ENCODE measurements at places on chromosomes 5 and 9.

DNA sequence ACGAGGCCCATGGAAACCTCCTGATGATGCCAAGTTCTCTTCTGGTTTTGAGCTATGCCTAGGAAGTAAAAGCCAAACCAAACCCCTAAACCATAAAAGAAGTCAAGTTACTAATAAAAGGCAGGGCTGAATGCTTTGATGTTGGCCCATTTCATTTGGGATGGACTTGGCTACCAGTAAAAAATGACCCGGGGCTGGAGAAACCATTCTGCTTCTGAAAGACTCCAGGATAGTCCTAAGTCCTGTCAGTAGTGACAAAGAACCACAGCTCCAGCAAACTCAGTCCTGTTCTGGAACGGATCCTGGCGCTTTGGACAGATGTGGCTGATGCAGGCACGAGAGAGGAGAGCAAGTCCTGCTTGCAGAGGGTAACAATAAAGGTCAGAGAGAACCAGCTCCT is 68.6 kb downstream of the SH3PXD2B start:
- no peak for DNase-seq

DNA sequence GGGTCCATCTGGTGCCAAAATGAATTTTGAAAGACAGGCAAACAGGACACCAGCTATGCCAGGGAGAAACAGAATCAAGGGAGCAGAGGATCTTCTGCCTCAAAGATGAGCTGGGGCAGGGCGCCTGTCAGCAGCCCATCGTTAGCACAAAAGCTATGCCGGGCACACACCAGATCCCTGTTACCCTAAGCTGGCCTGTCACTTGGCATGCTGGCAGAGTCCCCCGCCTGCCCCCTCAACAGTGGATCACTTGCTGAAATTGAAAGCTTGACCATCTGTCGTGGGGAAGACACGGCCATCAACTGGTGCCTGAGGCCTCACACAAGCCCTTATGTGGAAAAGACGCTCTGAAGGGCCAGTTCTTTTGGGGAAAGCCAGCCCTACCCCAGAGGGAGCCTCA is 256.4 kb downstream of the EBF1 start:
- DNase-seq, result no peak

DNA sequence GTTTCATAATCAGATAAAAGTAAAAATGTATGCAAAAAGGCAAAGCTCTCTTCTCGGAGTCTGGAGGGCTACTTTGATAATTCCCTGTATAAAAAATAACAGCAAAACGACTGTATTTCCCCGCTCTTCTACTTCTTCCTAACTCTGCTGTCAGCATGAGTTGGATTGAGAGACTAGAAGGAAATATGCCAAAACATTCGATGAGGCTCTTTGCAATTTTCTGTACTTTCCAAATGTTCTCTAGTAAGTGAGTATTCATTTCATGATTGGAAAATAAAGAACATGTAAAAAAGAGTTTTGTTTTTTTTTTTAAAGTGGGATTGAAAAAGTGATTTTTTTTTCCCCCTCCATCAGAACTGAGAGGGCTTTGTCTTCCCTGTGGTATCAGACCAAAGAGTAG is 677.5 kb downstream of the ACTL7B start:
- no peak for DNase-seq

DNA sequence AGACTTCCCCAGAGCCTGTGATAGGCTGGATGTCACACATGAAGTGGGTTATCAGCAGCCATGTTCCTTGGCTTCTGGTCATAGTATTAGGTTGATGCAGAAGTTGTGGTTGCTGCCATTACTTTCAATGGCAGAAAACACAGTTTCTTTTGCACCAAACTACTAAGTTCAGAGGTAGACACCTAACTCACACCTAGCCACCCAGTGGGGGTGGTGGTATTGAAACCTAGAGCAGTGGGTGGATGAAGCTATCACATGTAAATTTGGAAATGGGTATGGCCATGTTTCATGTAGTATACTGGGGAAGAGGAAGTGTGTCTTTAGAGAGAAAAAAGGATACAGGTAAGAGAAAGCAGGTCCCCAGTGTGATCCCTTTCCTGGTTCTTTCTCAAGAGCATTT is 347.9 kb upstream of the SEMA6A start:
- DNase-seq, result no peak

- DNase-seq, result no peak
These were observed 2064.4 kb upstream of the C9orf72 start for GRCh38 chr9:29637471-29638237.

- no peak for DNase-seq
These were observed 16.9 kb downstream of the TLE4 start for GRCh38 chr9:79588488-79589223.

GRCh38 chr5:542319-543311 is 18.4 kb upstream of the SLC9A3 start:
- DNase-seq, result no peak

DNA sequence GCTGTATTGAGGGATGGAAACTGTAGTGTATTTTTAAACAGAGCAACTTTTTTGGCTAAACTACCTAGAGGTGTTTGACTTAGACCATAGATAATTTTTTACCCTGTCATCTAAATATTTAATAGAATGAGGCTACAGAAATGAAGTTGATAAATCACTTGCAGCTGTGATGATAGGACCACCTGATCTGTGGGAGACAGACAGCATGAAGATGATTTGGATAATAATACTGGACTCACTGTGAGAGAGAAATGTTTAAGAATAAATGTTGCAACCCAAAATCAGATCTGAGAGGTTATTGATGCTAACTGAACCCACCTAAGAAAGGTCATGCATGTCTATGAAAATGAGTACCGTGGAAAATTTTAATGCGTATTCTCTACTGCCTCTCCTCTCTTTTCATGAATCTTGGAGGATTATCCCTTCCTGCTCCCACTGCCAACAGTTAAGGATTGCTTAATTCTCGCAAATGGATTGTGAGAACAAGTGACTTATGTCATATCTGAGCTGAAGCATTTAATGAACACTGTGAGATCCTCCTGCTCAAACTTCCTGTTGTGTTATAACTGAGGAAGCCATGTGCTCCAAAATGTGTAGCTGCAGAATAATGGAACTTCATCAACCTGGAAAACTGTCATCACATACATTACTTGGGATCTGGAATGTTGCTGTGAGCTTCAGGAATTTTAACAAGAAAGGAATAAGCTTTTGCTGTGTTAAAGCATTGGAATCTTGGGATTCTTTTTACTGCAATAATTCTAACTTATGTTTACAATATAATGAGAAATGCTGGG is 617.9 kb upstream of the CDH18 start:
- DNase-seq, result no peak

DNA sequence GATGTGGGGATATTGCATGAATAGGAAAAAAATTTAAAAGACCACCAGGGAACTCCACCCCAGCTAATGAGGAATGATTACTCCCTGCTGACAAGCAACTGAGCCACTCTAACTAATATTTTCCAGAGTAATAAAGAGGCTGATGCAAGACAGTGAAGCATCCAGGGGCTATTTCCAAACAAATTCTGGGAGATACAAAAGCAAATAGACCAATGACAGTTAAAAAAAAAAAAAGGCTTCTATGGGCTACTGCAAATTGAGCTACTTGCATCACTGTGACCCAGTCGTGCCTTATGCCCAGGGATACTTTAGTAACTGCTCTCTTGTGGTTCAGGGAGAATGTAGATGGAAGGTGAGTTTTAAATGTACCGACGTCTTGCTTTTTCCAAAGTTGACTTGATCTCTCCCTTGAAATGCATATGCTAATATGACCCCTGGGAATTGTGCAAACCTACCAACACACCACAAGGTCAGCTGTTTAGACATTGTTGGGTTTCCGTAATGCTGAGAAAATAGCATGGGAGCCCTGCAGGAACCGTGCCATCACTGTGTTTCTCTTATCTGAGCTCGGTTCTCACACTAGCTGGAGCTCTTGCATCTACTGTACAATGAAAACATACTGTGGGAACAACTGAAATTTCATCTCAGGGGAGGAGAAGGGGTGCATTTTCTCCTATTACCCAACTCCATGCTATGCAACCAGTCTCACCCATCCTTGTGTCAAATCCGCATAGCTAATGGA is 250.6 kb upstream of the MAP3K1 start:
- DNase-seq, result no peak

DNA sequence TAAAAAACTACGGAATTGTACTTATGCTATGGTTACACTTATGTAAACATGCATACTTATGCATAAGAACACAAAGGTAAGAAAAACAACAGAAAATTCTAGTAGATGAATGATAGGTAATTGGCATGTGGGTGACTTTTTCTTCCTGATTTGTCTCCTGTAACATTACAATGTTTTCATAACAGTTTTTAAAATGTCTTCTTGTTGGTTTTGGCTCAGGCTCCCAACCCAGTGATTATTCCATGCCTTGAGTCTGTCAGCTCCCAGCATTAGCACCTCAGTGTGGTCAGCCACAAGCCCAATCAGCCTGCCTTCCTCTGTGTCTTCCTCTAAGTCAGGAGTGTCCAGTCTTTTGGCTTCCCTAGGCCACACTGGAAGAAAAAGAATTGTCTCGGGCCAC is 7.9 kb upstream of the FOXE1 start:
- no peak for DNase-seq

- no peak for DNase-seq
These were observed 20.4 kb upstream of the CEP72 start for GRCh38 chr5:591746-592145.

- no peak for DNase-seq
These were observed 17.6 kb downstream of the DMRT3 start for GRCh38 chr9:994005-994404.

DNA sequence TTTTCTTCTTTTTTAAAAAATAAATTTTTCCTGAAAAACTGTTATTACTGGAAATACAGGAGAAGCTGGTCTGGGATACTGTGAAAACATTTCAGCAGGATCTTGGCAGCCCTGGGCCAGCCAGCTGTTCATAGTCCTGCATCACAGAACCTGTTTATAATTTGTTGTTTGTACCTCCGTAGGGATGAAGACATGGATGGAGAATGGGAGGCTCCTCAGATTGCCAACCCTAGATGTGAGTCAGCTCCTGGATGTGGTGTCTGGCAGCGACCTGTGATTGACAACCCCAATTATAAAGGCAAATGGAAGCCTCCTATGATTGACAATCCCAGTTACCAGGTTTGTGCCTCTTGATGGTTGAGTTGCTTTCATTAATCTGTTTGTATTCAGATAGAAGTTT is 12.4 kb upstream of the MAML1 start:
- DNase-seq, result no peak

DNA sequence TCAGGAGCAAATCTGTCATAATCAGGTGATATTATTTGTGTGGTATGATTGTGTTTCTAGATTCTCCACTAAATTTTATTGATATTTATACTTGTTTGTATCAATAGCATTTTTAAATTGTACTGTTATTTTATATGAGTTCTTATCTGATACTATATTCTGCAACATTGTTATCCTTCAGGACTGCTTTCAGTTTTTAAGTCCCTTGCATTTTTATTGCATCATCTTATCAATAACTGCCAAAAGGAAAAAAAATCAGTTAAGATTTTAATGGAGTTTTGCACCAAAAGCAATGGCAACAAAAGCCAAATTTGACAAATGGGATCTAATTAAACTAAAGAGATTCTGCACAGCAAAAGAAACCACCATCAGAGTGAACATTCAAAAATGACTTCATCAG is 741.3 kb upstream of the CTNND2 start:
- DNase-seq, result no peak

DNA sequence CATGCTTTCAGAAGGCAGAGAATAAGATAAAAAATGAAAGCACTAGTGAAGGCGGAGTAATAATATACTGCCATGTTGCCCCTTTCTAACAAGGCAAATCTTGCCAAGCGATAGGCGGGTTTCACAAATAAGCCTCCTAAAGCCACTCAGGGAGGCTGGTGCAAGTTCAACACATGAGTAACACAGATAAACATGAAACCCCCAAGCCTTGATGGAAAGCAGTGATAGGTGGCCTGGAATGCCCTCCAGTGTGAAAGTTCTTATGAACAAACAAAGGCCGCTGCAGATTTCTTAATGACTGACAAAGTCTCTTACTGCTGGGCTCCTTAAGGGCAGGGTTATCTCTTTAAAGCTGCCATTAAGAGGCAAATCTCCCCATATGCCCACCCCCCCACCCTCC is 154.7 kb downstream of the ZDHHC21 start:
- DNase-seq, result no peak

DNA sequence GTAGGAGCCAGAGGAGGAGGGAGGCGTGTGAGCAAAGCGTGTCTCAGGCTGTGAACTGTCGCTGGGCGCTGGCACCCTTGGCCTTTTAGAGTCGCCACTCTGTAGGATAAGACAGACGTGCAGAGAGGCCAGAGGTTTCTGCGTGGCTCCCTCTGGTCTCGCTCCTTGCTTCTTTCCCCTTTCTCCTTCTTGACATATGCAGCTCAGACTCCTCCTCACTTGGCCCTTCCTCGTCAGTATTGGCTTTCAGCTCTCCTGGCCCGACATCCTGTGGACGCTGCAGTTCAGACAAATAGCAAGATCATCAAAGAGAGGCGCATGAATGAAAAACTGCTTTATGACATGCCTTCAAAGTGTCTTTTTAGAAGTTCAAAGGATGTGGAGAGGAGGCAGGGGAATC is 116.8 kb upstream of the SPRY4 start:
- no peak for DNase-seq

- DNase-seq, result no peak
These were observed 808.2 kb downstream of the BRINP1 start for GRCh38 chr9:118561051-118561450.

DNA sequence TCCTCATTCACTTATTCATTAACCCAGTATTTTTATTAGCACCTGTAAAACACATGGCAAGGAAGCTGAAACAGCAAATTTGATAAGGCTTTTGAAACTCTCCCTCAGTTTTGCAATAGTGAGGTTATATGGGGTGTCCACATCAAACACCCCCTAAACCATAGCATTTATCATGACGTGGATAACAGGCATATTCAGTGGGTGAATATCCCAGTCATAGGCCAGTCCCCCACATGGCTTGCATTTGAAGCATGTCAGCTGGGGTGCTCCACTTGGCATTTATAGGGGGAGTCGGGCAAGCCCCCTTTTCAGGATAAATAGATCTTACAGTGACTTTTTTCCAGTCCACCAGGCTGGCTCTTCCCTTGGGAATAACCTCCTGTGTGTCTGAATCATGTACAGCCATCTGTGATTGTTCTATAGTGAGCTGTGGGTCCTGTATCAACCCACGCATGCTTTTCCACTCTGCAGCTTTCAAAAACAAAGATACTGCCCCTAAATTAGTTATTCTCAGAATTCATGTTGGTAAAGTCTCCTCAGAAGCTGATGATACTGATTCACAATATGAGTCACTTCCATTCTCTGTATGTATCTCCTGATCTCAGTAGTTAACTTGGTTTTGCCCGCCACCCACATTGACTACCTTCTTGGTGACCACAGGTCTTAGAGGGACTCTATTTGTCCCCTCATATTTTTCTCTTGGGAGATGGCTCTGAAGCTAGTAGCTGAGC is 84.4 kb upstream of the SPIN1 start:
- no peak for DNase-seq
